ENCODE measurements at places on chromosomes 6 and 20. TPM values are rescaled to one million over a fixed set of nuclear protein-coding genes. Genes with fewer than 3 reads are reported as not detected.

ZNF334 gene
- not detected for polyA plus RNA-seq

- H3K36me3 ChIP-seq = no peaks in the 10 kb centered on the region
- DNase-seq = peak; percentile 61
- H3K4me3 ChIP-seq = peak overlapping the region; percentile 75
- peaks cover 22% of the 10 kb centered on the region for H3K4me1 ChIP-seq
- H3K27ac ChIP-seq = no peak overlapping the region
- peaks cover 8% of the 10 kb centered on the region for H3K27me3 ChIP-seq
Observed at GRCh38 chr6:170271771-170272314, 19.0 kb downstream of the DLL1 start.

- H3K27ac ChIP-seq = no peak overlapping the region
- no peak for DNase-seq
- H3K4me3 ChIP-seq = no peak overlapping the region
- H3K27me3 ChIP-seq = no peaks in the 10 kb centered on the region
- no peaks in the 10 kb centered on the region for H3K36me3 ChIP-seq
Observed at GRCh38 chr20:40234593-40234992, 454.4 kb downstream of the MAFB start.

PTCHD4 gene
- polyA plus RNA-seq = not detected

DEF6 gene
- 183 TPM for polyA plus RNA-seq

- no peak overlapping the region for H3K27ac ChIP-seq
- DNase-seq = no peak
- H3K36me3 ChIP-seq = no peaks in the 10 kb centered on the region
- no peak overlapping the region for H3K4me3 ChIP-seq
- no peaks in the 10 kb centered on the region for H3K4me1 ChIP-seq
- H3K27me3 ChIP-seq = no peaks in the 10 kb centered on the region
Observed at GRCh38 chr6:42113936-42114636, 28.3 kb downstream of the C6orf132 start.

GRCh38 chr20:4127344-4127743, 112.0 kb upstream of the RNF24 start:
- H3K27ac ChIP-seq = no peak overlapping the region
- no peaks in the 10 kb centered on the region for H3K4me1 ChIP-seq
- no peaks in the 10 kb centered on the region for H3K27me3 ChIP-seq
- no peak for DNase-seq

SIRPB2 gene
- not detected for polyA plus RNA-seq

DNA sequence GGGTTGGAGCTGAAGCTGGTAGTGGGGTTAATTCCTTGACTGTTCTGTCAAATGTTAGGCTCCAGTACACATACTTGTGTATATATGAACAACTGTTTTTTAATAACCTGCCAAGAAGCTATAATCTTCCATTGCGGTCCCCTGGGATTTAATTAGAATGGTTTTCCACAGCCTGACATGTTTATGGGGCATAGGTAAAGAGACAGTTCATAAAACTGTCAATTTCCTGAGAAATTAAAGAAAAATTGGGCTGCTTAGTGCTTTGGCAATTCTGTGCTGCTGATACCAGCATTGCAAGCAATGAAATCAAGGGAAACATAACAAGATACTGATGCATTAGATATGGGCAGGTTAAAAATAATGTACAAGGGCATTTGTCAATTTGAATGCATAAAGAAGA, 314.1 kb upstream of the SLC35B3 start:
- H3K4me1 ChIP-seq = no peaks in the 10 kb centered on the region
- no peak for DNase-seq
- H3K27me3 ChIP-seq = no peaks in the 10 kb centered on the region
- H3K4me3 ChIP-seq = no peak overlapping the region
- no peaks in the 10 kb centered on the region for H3K36me3 ChIP-seq
- H3K27ac ChIP-seq = no peak overlapping the region

DNA sequence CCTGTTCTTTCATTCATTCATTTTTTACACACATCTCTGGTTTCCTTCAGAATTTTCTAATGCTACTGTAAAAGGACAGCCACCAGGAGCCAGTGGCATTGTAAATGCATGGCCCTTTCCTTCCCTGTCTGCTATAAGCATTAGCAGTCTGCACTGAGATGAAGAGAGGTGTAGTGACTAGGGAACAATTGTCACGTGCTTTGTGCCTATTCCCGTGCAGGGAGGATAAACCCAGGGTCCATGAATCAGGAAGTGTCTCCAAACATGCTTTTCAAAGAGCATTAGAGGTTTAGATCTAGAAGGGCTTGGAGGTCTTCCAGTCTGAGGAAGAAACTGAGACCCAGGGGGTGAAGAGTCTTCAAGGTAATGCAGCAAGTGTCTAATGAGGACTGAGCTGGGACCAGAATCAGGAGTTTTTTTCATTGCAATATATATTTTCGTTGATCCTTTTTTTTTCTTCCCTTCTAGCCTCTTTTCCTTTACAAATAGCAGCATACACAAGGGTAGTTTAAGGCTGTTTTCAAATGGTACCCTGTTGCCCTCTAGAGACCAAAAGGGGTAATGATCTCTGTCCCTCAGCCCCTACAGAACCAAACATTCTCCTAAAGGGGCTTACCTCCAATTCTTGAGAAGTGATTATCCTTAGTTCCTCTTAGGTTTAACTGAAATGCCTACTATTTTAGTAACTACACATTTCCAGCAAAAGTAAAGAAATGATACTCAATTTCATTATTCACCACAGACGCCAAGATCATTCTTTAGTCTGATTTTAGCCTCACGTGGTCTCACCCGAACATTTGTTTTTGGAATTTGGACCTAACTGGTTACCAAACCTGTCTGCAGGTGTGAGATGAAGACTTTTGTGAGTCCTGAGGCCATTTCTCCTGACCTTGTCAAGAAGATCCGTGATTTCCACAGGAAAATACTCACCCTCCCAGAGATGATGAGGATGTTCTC, 6.6 kb downstream of the TRIM15 start:
- no peaks in the 10 kb centered on the region for H3K4me1 ChIP-seq
- DNase-seq = peak; percentile 26

MKKS gene
- 37.7 TPM for polyA plus RNA-seq

DNA sequence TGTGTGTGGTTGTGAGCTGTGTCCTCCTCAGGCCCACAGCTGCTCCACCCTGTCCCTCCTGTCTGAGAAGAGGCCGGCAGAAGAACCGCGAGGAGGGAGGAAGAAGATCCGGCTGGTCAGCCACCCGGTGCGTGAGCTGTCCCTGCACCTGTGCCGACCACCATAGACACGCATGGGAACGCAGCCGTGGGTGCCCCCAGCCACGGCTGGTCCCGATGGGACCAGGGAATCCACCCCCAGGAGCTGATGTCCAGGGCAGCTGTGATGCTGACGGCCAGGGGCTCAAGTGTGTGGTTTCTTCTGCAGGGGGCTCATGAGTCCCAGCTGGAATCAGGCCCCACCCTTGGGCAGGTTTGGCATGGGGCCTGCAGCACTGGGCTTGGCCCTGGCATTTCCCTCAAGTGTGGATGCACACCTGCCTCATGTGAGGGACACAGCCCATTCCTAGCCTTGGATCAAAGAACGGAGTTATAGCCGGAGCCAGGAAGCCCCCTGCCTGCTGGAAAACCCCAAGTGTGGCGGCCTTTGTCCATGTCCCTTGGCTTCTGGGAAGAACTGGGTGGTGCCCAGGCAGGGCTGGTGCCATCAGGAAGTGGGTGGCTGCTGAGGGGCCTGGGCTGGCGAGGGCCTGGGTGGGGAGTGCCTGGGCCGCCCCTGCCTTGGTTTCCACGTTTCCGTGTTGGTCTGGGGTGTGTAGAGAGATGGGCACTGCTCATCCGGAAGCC, 4.6 kb upstream of the TNFRSF6B start:
- no peak for DNase-seq
- H3K4me3 ChIP-seq = no peak overlapping the region
- no peaks in the 10 kb centered on the region for H3K36me3 ChIP-seq
- H3K27ac ChIP-seq = no peak overlapping the region
- H3K4me1 ChIP-seq = peaks cover 17% of the 10 kb centered on the region

KHDC1L gene
- not detected for polyA plus RNA-seq

DNA sequence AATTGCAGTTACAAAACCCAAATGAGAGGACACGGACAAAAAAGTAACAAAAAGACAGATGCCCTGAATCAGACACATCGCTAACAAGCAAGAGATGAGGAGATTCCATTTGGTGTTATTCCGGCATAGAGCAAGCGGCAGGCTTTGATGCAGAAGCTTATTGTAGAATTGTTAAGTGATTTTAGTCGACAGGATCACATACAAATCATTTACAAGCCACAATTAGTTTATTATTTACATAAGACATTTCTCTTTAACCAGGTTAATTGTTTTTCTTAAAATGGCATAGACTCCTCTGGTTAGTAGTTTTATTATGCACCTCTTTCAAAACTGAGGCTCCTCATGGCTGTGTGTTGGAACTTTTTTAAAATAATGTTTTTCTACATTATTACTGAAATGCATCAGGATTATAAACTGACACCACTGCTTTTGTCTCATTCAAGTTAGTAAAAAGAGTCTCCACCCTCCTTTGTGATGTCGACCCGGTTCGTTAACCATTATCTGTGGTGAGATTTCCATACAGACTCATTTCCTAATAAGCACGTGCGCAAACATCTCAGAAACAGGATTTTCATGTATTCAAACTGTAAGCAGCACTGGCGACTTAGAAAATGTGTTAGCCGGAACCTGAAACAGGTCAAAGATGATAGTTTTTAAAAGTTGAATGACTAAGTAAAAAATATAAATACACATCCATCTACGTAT, 119.8 kb downstream of the COL12A1 start:
- no peaks in the 10 kb centered on the region for H3K36me3 ChIP-seq
- H3K27ac ChIP-seq = no peak overlapping the region
- H3K4me1 ChIP-seq = no peaks in the 10 kb centered on the region

COL10A1 gene
- polyA plus RNA-seq = not detected

DNA sequence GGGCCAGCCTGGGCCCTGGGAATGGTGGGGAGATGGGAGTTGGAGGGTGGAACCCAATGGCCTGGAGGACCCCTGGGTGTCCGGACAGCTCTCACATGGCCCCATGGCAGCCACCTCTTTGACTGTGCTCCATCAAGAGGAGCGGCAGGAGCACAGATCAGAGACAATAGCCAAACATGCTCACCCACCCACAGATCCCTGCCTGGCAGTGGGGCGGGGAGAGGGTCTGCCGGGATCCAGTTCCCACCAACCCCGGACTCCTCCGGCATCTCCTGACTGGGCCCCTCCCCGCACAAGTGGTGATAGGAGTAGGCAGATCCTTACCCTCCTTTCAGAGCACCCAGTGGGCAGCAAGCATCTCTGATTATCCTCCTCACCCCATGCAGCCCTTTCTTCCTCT, 31.9 kb upstream of the MRPS18A start:
- no peak overlapping the region for H3K27ac ChIP-seq
- no peaks in the 10 kb centered on the region for H3K27me3 ChIP-seq

FILIP1 gene
- polyA plus RNA-seq = not detected

GRCh38 chr20:36468149-36469000, 72.9 kb upstream of the MYL9 start:
- no peak overlapping the region for H3K27ac ChIP-seq
- H3K4me1 ChIP-seq = peaks cover 73% of the 10 kb centered on the region

GRCh38 chr6:154457881-154458284, 52.6 kb downstream of the CNKSR3 start:
- no peaks in the 10 kb centered on the region for H3K36me3 ChIP-seq
- H3K4me3 ChIP-seq = no peak overlapping the region
- no peaks in the 10 kb centered on the region for H3K4me1 ChIP-seq
- H3K27ac ChIP-seq = no peak overlapping the region
- no peak for DNase-seq
- H3K27me3 ChIP-seq = no peaks in the 10 kb centered on the region

DNA sequence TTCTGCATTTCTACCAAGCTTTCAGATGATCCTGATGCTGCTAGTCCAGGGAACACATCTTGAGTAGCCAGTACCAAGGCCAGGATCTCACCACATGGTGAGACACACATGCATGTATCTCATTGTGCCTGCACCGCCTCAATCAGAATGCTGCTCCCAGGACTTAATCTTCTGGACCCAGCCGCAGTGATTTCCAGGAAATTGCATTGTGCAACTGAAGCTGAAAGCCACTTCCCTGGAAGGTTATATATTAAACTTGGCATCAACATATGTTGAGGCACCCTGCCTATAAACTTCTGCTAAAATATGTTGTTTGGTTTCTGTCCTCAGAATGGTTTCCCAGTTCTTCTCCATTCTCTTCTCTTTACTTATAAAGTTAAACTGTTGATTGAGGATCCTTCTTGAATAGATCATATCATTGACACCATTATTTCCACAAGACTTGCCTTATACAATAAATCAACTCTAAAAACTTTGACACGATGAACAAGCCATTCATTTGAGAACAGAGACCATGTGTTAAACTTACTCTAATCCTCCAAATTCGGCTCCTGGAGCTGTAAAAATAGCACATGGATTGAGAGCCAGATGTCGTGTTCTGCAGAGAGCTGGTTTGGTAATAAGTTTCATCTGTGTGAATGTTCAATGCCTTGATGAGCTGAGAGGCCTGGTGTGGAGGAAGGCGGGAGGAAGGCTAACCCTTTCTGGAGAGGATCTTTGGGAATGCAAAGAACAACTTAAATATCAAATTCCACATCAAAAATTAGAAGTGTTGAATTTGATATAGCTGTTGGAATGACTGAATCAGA, 65.0 kb upstream of the PCSK2 start:
- no peaks in the 10 kb centered on the region for H3K4me1 ChIP-seq
- no peaks in the 10 kb centered on the region for H3K27me3 ChIP-seq
- DNase-seq = no peak

- no peaks in the 10 kb centered on the region for H3K27me3 ChIP-seq
- H3K4me1 ChIP-seq = no peaks in the 10 kb centered on the region
- DNase-seq = no peak
- no peaks in the 10 kb centered on the region for H3K36me3 ChIP-seq
- H3K4me3 ChIP-seq = no peak overlapping the region
Observed at GRCh38 chr6:76593668-76594067, 521.2 kb upstream of the IMPG1 start.

TMC2 gene
- not detected for polyA plus RNA-seq

DNA sequence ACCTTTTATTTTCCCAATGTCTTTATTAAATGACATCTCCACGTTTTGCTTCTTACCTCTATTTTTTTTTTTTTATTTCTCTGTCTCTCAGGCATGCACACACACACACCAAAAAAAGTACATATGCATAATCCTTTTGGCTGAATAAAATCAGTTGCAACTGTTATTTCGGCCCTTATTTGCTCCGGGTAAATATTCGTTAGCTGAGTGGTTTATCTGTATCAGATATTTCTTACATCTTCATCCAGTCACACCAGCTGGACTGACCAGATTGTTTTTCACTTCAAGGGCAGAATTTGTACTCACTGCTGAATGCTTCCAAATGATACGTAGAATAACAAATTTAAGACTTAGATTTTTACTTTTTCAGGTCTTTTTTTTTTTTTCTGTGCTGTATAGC, 45.5 kb downstream of the PTPN1 start:
- no peak for DNase-seq
- no peak overlapping the region for H3K4me3 ChIP-seq
- H3K27ac ChIP-seq = no peak overlapping the region
- peaks cover 5% of the 10 kb centered on the region for H3K36me3 ChIP-seq
- peaks cover 18% of the 10 kb centered on the region for H3K4me1 ChIP-seq

GRCh38 chr20:16459019-16459700, 114.1 kb downstream of the KIF16B start:
- no peaks in the 10 kb centered on the region for H3K27me3 ChIP-seq
- no peaks in the 10 kb centered on the region for H3K4me1 ChIP-seq
- DNase-seq = no peak
- H3K36me3 ChIP-seq = no peaks in the 10 kb centered on the region
- no peak overlapping the region for H3K27ac ChIP-seq

ATRN gene
- polyA plus RNA-seq = 9.4 TPM

All from CD8-positive, alpha-beta memory T cell (primary cell).